Renal cortex interstitium (tissue), 15 donors: ENCODE measurements at places on chromosomes 3 and 15. TPM values are rescaled to one million over a fixed set of nuclear protein-coding genes. Genes with fewer than 3 reads are reported as not detected.

DNA sequence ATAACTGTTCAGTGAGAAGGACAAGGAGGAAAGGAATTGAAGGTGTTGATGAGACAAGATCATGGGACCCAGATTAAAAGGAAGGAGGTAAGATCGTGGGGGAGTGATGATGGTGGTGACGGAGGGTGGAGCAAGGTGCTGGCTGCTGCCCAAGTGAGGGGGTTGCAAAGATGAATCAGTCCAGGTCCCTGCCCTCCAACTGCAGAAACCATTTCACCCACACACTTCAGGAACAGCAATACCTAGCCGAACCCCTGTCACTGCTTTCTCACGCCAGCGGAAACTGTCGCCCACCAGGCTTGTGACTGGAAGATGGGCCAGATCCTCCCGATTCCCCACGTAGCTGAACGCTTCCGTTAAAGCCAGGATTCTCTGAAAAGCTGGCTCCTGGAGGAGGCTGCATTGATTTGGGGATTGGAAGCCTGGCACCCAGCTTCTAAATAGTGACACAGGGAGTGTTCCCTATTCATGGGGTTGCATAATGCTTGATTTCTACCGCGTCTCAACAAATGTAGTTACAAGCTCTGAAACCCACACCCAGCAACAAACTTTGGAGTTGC, 3.2 kb upstream of the LSG1 start:
- no peak for DNase-seq

GRCh38 chr3:56921573-56922453, 120.1 kb upstream of the ARHGEF3 start:
- DNase-seq, result no peak

DNA sequence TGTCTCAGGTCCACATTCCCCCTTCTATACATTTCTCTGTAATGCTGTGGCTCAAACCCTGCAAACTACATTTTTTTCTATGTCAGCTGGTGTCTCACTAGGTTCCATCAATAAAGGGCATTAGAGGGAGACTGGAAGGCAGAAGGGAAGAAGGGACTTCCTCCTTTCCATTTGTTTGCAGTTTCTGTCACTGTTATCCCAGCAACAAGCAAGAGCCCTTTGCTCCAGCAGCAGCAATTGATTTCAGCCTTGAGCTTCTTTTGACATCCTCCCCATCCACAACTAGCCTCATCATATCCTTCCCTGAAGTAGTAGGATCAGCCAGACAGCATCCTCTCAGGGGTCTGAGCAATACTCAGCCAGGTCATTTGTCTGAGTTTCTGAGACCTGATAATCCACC, 5.3 kb upstream of the NCK1 start:
- no peak for DNase-seq

GRCh38 chr3:133703915-133704314, 42.2 kb upstream of the TOPBP1 start:
- no peak for DNase-seq

- DNase-seq, result no peak
Observed at GRCh38 chr3:20258371-20258770, 72.4 kb upstream of the SGO1 start.

DNA sequence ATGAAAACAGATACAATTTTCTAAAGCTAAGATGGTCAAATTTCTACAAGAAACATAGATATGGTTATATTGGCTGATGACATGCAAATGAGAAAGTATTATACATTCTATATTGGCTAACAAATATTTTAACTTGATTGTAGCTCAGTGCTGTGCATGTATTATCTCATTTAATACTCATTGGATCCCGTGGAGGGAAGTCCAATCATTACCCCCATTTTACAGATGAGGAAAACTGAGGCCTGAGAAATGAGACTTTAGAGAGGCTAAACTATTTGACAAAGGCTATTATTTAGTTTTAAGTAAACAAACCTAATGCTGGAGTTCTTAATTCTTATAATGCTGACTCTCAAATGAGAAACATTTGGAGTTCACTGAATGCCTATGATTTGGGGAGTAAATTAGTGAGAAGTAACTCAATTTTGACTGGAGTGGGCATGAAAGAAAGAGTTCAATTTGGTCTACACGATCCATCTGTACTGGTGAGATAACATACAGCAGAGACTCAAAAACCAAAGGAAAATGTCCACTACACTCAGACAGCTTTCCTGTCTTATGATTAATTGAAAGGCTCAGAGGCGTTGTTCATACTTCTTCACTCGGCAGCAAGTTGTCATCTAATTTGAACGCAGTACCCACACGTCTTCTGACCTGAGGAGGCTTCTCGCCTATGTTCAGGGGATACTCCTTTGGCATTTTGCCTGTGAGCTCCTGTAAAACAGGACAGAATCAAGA, 72.2 kb upstream of the LMOD3 start:
- no peak for DNase-seq

DNA sequence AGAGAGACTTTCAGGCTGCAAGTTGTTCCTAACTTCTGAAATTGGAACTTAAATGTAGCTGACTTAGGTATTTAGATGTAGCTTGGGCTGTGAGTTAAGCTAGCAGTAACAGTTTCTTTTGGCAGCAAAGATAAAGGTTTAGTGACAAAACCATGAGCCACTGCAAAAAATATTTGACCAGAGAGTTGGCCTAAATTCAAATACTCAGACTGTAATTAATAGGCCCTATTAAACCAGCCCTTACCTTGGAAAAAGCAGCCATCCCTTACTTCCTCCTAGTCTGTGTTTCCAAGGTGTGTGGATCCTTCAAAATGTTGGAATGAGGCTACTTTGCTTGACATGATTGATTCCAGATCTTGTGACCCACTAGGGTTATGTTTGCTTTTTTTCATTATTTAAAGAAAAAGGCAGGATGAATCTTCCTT, 8.2 kb downstream of the TPM1 start:
- DNase-seq, result no peak

GRCh38 chr3:172194702-172195406, 155.5 kb downstream of the FNDC3B start:
- DNase-seq, result no peak

MME gene
- polyA plus RNA-seq, result 427 TPM

C3orf22 gene
- 0.17 TPM for polyA plus RNA-seq

NRROS gene
- polyA plus RNA-seq, result 4.5 TPM

DAZL gene
- polyA plus RNA-seq, result not detected

IMPG2 gene
- polyA plus RNA-seq, result 0.51 TPM
